ENCODE measurements at places on chromosomes 6 and 20.

DNA sequence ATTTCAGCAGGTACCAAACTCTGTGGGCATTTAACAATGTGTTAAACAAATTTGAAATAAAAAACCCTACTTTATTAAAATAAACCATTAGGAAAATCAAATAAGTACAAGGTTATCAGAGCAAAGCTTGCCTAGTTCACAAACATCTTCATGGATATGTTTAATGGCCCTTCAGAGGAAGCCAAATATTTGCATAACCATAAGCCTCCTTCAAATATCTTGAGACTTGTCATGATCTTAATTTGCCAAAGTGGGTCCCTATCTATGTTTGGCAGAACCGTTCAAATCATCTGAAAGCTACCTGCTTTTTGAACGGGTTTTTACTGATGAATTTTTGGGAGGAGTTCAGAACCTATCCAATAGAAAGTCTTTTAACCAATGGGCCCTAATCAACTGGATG is 176.3 kb downstream of the BACH2 start:
- DNase-seq, result no peak

DNA sequence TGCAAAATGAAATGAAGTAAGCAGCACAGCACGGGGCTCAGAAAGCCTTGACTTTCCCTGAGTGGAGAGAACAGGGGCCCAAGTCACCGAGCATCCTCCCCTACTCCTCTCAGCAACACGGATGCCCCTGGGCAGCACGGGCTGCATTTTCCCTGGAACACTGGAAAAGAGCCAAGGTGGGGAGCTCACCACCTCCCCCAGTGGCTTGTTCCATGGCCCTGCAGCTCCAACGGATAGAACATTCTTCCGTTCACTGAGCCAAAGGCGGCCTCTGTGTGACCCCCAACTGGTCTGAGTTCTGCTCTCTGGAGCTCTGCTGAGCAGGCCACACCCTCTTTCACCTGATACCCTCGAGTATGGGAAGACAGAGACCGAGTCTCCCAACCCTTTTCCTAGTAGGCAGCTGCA is 20.8 kb upstream of the EMILIN3 start:
- no peak for DNase-seq

DNA sequence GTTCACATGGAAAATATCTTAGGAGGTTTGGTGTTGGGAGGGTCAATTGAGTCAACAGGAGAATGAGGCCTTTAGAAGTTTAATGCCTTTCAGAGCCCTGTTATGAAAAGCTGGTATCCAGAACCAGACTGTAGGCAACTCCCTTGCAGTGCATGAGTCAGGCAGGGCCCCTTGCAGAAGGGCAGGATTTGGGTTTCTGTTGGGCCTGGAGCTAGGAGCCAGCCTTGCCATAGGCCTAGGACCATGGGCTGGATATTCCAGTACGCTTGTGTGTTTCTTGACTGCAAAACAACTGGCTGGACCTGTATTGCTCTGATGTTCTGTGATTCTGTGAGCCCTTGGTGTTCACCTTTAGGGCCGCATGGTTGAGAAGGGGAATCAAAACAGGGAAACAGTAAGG is 350.9 kb upstream of the PRND start:
- no peak for DNase-seq

- DNase-seq, result no peak
Measured at GRCh38 chr20:49633643-49634042, 65.7 kb upstream of the PTGIS start.

- no peak for DNase-seq
Measured at GRCh38 chr6:75244063-75244584, 523 bp upstream of the COX7A2 start.

DNA sequence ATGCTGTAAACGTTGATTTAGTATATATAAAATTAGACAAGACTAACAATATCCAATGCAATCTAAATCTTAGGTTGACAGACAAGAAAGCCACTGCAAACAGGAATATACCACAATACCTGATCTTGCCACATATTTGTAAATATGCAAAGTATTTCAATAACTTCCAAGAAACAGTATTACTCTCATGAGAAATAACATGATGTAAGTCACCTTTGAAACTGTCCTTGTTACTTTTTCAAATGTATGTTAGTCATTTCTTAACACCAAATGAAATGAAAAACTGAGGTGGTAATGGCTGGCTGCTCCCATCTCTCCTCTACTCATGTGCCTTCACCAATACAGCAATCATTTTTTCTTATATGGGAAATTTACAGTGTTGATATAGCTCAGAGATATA is 118.7 kb downstream of the ATG5 start:
- DNase-seq, result no peak

- DNase-seq, result no peak
Measured at GRCh38 chr6:80489911-80490635, 383.6 kb downstream of the BCKDHB start.

- peak; percentile 74 for DNase-seq
Measured at GRCh38 chr6:7673063-7673536, 52.8 kb upstream of the BMP6 start.

- DNase-seq, result no peak
Measured at GRCh38 chr6:24752917-24753492, 21.7 kb upstream of the GMNN start.

- DNase-seq, result no peak
Measured at GRCh38 chr6:423799-424345, 32.3 kb downstream of the IRF4 start.

GRCh38 chr6:164928728-164929407 is 380.5 kb downstream of the C6orf118 start:
- DNase-seq, result no peak

DNA sequence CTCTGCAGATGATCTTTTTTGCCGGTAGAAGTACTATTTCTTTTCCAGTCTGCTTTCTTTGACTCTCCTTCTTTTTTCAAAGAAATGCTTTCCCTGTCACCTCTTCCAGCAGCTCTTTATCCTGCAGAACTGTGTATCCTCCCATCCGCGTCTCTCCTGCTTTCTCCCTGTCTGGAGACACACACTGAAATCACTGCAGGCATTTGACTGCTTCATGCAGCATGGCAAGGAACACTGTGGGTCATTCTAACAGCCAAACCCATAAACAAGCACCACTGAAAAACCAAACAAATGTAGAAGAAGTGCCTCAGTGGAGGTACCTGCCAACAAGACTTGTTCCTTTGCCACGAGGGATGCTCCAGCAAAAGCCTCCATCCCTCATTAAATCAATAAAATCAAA is 403.7 kb upstream of the CITED2 start:
- no peak for DNase-seq

DNA sequence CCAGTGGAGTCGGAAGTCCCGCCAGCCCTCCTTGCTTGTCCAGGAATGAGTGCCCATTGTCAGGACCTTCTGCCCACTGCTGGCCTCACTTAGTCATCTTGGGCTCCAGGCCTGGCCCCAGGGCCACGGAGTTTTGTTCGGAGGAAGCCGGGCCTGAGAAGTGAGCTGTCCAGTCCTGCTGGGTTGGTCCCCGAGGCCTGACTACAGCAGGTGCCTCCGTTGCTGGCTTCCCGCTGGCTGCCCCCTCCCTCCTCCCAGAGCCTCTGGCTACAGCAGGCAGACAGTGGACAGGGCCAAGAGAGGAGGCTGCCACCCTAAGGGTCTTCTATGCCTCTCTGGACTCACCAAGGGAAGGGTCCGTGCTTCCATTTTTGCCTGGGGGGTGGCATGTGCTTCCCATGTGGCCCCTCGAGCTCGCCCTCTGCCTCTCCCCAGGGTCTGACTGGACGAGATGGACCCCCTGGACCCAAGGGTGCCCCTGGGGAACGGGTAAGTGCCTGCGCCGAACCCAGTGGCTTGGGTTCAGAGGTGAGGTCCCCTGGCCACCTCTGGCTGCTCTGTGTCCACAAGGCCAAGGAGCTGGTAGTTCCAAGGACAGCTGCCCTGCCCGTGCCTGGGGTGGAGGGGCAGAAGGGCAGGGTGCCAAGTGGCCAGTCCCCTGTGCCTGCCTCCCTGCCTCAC is 2.8 kb downstream of the COL9A3 start:
- no peak for DNase-seq

GRCh38 chr6:5525209-5525608 is 263.9 kb downstream of the FARS2 start:
- no peak for DNase-seq

DNA sequence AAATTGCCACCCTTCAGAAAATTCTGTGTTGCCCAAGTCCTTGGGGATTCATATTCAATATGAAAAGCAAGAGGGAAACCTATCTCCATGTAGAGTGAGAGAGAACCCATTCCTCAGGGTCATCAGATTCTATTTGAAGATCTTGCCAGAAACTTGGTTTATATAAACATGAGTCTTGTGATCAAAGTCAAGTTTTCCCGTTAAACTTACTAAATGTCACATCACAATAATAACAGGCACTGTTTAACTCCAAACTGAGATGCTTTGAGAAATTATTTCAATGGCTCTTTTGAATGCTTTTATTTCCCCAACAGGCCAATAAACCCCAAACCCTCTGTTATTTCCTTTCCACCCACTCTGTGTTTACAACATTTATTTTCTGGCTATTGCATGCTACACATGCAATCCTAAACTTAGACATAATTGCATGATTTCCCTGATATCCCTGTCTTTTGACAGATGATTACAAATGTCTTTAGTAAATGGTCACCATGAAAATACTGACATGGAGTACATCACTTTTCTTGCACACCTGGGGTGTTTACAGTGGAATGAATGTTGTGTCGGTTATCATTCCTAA is 31.1 kb upstream of the SSTR4 start:
- no peak for DNase-seq

DNA sequence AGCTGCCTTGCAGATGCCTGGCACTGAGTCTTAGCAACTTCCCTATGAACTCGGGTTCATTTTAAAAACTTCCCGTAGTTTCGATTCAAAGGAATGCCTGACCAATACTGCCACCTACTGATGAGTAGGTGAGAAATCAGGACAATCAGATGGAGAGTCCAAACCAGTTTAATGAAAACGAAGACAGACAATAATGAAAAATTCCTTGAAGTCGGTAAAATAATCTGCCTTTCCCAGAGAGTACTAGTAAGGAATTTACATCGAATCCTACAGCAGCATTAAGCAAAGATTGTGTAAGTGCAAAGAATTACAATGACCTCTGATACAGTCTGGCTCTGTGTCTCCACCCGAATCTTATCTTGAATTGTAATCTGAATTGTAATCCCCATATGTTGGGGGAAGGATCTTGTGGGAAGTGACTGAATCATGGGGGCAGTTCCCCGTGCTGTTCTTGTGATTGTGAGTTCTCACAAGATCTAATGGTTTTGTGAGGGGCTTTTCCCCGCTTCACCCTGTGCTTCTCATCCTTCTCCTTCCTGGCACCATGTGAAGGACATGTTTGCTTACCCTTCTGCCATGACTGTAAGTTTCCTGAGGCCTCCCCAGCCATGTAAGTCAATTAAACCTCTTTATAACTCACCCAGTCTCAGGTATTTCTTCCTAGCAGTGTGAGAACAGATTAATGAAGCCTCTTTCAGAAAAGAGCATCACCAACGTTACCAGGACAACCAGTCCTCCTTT is 134.4 kb downstream of the ARHGAP18 start:
- DNase-seq, result no peak

GRCh38 chr20:4329232-4329631 is 313.9 kb upstream of the RNF24 start:
- DNase-seq, result no peak

GRCh38 chr20:49906615-49907154 is 8.6 kb downstream of the SPATA2 start:
- DNase-seq, result no peak

DNA sequence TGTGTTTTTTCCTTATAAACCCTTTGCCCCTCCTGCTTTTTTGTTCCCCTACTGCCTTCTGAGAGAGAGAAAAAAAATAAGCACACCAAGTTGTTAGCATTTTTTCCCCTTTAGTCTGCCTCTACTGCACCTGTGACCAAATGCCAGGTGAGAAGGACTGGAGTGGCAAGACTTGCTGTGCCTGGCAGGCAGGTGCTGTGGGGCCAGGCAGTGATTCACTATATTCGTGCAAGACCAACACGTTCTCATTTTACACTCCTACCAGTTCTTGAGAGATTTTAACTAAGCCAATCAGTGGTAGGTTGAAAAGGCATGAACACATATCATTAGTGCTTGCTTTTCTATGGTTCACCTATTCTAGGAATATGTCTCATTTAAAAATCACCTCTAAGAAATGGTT is 109.7 kb downstream of the FIG4 start:
- no peak for DNase-seq

DNA sequence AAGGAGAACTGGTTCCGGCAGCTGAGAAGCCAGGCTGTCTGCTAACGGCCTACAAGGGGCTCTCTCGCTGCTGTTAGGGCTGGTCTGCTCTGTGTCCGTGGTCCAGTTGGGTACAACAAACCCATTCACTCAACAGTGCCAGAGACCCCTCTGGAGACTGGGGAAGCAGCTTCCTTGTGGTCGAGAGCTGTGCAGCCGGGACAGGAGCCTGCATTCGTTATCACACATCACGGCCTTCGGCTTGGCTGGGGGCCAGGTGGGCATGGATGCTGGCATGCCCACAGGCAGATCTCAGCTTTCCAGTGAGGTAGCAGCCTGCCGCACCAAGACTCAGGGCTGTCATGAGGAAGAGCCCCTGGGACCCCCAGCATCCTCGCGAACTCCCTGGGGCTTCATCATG is 124.7 kb downstream of the PREX1 start:
- DNase-seq, result peak; percentile 60

- no peak for DNase-seq
Measured at GRCh38 chr6:56230976-56231566, 16.3 kb downstream of the COL21A1 start.

GRCh38 chr20:16392346-16392745 is 180.9 kb downstream of the KIF16B start:
- no peak for DNase-seq

GRCh38 chr6:167150941-167151549 is 6.7 kb downstream of the GPR31 start:
- no peak for DNase-seq

DNA sequence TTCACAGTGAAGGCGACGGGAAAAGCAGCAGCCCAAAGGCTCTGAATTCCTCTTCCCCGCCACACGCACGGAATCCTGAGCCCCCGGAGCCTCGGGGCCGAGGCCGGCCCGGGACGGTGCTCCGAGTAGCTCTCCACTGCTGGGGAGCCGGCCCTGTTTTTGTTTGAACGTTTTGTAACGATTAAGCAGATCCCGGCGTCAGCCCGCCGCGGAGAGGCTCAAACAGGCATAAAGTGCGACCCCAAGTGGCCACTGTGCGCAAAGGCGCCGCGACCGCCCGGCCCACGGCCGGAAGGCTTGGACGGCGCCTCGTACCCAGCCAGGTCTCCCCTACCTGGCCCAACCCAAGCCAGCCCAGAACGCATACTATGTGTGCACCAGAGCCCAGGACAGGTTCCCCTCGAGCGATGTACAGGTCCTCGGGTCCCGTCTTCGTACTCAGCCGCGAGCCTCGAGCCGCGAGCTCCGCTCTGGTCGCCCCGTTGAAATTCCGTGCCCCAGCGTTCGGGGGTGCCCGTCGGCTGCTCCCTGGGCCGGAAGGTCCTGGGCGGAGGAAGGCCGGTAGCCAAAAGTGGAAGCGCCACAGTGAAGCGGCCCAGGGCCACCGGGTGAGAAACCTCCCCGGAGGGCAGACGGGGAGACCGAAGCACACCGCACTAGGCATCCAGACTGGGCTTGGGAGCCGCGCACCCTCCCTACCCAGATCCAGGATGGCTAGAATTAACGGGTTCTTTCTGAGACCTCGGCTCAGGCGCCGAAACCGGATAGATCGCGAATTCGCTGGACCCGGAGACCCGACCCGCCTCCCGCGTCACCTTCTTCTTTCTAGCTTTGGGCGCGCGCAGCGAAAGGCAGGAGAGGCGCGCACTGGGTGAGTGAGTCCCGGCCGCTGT is 1.2 kb upstream of the MAFB start:
- DNase-seq, result peak; percentile 95

- peak; percentile 26 for DNase-seq
Measured at GRCh38 chr20:61350500-61351250, 98.6 kb downstream of the CDH4 start.
